ENCODE measurements at places on chromosomes 3 and 15.

- DNase-seq = no peak
These were observed 47.5 kb downstream of the RAB11A start for GRCh38 chr15:65916664-65917406.

- no peak for DNase-seq
These were observed 313.3 kb downstream of the SATB1 start for GRCh38 chr3:18111796-18112232.

DNA sequence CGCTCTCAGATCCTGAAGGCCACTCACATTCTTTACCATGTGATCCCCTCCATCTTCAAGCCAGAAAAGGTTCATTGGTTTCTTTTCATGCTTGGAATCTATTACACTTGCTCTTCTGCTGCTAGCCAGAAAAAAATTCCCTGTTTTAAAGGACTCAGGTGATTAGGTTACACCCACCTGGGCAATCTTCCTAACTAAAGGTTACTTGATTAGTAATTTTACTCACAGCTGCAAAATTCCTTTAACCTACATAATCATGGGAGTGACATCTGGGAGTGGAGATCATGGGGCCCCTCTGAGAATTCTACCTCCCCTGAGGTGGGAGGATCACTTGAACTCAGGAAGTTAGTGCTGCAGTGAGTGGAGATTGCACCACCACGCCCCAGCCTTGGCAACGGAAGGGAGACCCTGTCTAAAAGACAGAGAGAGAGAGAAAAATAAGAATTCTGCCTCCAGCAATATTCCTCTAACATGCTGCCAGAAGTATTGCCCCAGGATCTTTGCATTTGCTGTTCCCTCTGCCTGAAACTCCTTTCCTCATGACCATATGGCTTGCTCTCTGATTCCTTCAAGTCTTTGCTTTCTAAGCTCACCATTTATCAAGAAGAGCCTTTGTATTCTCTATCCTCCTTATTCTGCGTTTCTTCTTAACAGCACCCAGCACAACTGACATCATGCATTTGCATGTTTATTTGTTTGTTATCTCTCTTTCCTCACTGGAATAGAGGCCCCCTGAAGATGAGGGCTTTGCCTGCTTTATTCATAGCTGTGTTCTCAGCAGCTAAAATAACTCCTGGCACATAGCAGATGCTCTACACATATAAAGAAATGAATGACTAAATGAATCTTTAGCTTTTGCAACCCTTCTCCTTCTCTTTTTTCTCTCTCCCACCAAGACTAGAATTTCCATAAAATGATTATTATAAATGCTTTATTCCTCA, 68.2 kb downstream of the EDEM1 start:
- no peak for DNase-seq

- DNase-seq = no peak
These were observed 33.7 kb downstream of the TLE3 start for GRCh38 chr15:70063980-70064379.

DNA sequence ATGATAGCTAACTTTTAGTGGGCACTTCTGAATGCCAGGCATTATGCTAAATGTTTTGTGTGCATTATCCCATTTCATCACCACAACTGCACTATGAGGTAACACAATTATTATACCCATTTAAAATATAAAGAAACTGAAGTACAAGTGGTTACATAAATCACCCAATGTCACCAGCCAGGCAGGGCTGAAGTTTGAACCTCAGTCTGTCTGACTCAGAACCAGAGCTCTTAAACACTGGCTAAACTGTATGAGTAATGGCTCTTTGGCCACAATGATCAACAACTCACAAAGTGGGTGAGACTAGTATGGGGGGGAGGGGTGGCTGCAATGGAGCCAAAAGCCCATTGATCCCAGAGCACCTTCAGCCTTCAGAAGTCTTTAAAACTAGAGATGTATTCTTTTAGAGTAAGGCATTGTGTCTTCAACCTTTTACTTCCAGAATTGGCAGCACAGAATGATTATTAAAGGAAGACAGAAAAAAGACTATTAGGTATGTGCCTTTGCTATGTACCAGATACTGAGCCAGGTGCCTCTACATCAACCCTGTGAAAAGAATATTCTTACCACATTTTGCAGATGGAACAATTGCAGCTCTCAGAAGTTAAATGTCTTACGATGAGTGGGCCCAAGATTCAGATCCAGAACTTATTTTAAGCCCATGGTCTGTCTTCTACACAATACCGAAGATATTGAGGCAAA, 166.9 kb downstream of the UACA start:
- no peak for DNase-seq

Measured in activated T-cell treated with anti-CD3 and anti-CD28 coated beads for 1 hour (primary cell).